Cortex of kidney (tissue), 1 donor: ENCODE measurements at places on chromosomes 7 and 10.

DNA sequence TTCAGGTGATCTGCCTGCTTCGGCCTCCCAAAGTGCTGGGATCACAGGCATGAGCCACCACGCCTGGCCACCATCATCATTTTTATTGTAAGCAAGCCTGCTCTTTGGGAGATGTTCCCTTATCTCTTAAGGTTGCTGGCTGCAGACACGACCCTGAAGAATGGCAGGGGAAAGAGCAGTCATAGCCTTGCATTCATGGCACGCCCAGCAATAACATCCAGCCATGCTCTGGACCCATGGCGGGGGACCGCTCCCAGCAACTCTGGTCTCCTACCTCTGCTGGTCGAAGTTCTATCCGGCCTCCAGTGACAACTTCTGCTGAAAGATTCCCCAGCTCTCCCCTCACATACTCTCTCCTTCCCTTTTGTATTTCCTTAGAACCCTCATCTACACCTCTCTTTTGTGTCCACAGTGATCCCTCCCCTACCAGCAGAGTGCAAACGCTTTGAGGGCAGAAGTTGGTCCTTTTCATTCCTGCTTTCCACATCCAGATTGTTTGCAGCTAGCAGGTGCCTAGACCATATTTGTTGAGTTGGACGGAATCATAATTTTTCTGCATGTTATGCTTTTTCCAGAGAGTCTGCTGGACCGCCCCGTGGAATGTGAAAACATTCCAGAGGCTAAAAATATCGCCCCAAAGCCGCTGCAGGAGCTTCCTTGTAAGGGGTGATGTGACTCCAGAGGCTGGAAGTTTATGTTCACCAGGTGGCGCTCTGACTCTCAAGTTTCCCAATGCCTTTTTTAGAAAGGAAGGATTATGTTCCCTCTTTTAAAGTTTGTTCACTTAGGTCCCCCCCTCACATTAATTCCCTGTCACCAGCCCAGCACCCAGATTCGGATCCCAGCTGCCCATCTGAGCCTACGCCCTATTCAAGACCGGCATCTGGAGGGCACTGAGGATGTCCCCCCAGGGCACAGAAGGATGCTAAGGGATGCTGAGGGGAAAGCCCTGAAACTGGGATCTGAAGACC lies 4.3 kb upstream of the MARVELD1 start:
- no peak for DNase-seq

DNA sequence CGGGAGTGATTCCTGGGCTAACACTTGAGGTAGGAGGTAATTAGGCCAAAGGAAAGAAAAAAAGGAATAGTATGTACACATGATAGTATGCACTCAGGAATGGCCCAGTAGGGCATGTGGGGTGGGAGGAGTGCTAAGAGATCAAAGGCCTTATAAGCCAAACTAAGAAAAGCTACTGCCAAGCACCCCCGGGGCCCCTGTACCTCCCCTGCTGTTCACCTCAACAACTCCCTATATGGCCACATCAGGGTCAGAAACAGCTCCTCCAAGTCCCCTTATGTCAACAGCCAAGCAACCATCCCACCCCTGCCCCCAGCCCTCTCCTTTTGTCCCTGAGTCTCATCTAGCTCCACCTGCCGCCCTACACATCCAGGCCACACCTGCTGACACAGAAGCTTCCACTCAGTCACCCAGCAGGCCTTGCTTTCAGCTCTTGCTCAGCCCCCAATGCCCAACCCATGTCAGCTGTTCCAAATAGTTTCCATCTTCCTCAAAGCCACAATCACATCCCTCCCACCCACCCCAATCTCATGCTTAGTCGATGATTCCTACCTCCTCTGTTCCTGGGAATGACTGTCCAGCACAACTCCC lies 80.2 kb downstream of the SORBS1 start:
- DNase-seq, result no peak

- DNase-seq, result no peak
These were observed 1.2 kb upstream of the SGCE start for GRCh38 chr7:94656925-94657731.

DNA sequence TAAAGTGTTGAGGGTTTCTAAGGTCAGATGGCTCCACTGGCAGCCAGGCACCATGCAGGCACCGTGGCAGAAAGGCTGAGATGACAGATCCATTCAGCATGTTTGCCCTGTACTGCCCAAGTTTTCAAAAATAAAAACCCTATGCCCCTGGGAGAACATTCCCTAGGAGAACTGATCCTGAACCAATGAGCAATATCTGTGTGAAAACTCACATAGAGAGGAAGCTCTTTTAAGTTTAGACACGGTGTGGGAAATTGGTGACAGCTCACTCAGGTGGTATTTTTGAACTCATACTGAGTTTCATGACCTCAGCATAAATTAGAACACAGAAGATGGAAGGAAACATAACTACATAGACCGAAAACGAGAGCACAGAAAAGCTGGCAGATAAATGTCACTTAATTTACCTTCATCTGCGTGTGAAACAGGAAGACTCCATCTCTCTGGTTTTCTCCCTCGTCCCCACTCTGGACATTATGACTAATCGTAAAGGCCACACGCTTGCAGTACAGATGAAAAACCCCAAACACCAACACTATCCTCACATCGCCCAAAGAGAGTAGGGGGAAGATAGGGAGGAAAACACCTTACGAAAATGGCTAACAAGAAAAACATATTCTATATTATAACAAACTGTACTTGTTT lies 127.8 kb downstream of the ICA1 start:
- no peak for DNase-seq

- DNase-seq, result no peak
These were observed 47.1 kb upstream of the HYAL4 start for GRCh38 chr7:123797673-123798531.

GRCh38 chr7:151349507-151349853 lies 7.9 kb downstream of the NUB1 start:
- no peak for DNase-seq

DNA sequence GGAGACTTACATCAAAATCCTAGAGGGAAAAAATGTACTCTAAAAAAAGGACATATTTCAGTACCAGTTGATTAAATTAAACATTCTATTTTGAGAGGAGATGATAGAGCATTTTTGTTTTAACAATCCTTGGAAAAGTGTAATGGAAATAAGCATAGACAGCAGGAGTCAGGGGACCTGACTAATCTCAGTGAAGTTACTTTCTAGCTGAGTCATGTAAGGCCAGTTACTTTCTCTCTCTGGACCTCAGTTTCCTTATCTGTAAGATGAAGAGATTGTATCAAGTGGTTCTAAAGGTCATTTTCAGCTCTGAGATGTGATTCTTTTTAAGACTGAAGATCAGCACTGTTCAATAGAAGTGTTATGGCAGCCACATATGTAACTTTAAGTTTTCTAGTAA lies 44.1 kb downstream of the VTI1A start:
- DNase-seq, result no peak

DNA sequence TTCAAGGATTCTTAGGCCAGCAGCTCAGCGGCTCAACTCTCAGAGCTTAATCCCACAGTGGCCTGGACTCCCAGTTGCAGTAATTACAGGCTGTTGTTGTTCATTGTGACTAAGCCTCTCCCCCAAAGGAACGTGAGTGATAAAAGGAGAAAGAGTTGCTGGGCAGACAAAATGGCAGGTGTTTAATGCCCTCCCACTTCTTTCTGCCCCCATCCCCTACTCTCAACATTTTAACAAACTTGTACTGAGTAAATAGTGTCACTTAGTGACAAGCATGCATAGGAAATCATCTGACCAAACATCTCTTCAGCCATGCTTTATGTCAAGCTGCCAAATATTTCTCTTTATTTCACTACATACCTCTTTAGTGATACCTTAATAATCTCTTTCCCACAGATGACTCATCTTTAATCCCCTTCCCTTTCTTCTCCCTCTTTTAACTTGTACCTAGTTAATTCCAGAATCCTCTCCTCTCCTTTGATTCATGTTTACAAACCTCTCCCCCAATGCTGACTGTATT lies 12.4 kb upstream of the MTERF1 start:
- DNase-seq, result no peak

GRCh38 chr10:5862360-5862961 lies 27.2 kb downstream of the ANKRD16 start:
- no peak for DNase-seq

DNA sequence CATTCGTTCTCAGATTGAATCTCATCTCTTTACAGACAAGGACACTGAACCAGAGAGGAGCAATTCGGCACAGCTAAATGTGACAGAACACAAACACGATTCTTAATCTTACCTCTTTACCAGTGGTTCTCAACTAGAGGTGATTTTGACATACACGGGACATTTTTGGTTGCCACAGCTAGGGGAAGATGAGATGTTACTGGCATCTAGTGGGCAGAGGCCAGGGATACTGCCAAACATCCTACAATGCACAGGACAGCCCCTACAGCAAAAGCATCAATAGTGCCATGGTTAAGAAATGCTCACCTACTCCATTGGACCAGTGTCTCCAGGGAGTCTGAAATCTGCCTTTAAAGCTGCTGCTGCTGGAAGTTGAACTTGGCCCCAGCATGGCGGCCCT lies 27.3 kb downstream of the PDE1C start:
- DNase-seq, result no peak

DNA sequence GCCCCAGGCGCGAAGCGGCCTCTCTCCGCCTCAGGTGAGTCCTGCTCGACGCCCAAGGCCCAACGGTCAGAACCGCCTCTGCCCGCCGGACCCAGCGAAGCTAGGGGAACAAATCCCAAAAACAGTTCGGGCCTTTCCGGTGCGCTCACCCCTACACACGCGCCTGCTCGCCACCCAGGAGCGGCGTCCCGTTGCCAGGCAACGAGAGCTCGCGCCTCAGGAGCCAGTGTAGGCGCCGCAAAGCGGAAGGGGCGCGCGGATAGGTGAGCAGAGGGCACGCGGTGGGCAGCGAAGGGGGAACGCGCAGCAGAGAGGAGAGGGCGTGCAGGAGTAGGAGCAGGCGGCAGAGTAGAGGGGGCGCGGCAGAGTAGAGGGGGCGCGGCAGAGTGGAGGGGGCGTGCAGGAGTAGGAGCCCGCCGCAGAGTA lies at the start of the genes DYDC1 and DYDC2:
DYDC1 (minus strand) TSS at position 193 of the 426 bp plus-strand sequence. CDS start 4,154 bp downstream, outside the sequence.
DYDC2 (plus strand) TSS at position 219 of the 426 bp plus-strand sequence. CDS start 5,663 bp downstream, outside the sequence.
- no peak for DNase-seq

GRCh38 chr7:35446091-35446490 lies 192.2 kb upstream of the TBX20 start:
- DNase-seq, result no peak

DNA sequence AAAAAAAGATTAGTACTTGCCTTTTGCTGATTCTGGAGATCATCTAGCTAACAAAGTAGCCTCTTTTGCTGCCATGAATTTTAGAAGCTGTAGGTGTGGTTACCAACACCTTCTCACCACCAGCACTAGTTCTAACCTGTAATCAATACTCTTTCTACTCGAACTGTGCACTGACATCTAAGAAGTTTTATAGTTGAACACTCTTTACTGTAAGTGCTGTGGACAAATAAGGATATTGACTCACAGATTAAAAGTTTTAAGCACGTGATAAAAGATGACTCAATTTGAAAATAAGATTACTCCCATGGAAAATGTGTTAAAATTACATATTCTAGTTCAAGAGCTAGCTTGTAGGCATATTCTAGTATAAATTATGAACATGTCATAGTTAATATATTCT lies 89.9 kb downstream of the REEP3 start:
- no peak for DNase-seq

- no peak for DNase-seq
These were observed 445 bp downstream of the REEP3 start for GRCh38 chr10:63521416-63522276.

DNA sequence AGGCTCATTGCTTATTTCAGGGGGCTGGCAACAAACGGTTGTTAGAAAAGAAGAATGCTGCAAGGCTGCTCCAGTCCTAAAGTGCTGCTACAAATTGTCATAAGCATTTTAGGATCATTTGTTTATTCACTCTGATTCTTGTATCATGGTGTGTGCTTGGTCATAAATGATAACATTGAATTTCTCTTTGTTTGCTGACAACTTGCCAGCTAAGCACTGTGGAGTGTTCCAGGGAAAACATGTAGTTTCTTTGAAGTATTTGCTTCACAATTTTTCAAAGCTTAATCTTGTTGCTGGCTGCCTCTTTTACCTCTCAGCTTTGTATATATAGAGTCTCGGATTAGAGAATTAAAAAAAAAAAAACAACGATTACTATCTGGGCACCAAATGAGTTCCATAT lies 263.0 kb downstream of the PHF14 start:
- DNase-seq, result no peak

DNA sequence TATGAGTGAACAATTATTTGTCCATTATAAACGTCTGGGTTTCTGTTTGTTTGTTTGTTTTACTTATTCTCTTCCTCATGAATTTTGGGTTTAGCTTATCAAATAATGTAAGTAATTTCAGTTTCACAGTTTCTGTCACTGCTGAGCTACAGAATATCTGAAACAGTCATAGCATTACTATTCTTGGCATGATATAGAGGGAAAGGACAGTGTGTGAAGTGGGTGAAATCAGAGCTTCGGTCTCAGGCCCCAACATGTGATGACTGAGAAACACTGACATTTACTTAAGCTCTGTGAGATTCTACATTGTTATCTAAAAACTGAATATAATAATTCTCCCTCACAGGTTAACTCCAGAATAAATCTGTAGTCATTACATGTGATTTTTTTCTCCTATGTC lies 8.8 kb upstream of the OR6V1 start:
- DNase-seq, result no peak

DNA sequence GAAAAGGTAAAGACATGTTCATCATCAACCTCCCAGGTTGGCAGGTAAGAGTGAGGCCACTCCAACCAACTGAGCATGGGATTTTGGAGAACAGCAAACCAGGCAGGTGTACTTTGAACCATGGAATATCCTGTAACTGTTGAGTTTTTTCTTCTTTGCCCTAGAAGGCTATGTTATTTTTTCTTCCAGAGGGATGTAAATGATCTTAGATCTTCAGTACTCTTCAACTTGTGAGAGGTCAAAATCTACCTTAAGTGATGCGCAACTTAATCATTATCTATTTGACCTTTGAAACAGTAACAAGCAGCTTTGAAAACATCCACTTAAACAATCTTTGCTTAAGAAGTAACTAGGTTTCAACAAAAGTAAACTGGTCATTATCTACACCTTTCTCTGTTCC lies at the start of gene CUBN:
CUBN (minus strand) TSS at position 71 of the 400 bp plus-strand sequence; CDS start at position 25, 46 bp downstream.
- no peak for DNase-seq

DNA sequence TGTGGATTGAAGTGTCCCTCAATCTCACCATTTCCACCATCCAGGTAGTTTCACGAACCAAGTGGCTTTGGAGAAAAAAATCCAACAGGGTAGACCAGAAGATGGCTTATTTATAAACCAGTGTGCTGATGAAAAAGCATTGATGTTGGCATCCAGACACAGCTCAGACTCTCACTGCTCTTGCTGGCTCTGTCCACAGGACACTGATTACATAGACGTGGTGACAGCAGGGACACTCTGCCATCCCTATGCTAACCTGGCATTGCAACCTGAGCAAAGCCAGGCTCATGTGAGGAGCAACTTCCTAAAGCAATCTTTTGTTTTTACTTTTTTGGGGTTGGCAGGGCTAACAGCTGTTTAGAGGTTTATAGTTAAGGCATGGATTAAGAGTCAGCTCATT lies 130.6 kb upstream of the SVIL start:
- DNase-seq, result no peak

- no peak for DNase-seq
These were observed 718 bp upstream of the FZD1 start for GRCh38 chr7:91263384-91264045.

GRCh38 chr10:122617476-122618270 lies 57.1 kb downstream of the DMBT1 start:
- DNase-seq, result no peak
